ENCODE measurements at places on chromosomes 11 and 22.
A peak's percentile ranks its signal among the peaks of the same experiment; 100 is the strongest.

DNA sequence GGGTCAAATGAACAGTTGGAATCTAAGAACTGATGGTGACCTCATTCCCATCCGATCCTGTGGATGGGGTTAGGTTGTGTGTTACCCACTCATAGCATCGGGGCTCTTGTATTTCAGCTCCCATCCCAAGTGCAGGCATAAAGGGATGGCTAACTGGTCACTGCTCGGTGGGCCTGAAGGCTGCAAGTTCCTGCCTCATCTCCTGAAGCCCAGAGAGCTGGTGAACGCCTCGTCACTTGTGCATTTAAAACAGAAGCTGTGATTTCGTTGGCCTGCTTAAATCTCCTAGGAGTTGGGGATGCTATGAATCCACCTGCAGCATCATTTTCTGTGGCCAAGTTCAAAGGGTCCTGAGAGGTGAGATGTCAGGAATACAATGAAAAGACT is 477.0 kb downstream of the TBC1D22A start:
- DNase-seq: no peak

GRCh38 chr22:50338860-50339462 is 4.2 kb upstream of the PPP6R2 start:
- DNase-seq: no peak

DNA sequence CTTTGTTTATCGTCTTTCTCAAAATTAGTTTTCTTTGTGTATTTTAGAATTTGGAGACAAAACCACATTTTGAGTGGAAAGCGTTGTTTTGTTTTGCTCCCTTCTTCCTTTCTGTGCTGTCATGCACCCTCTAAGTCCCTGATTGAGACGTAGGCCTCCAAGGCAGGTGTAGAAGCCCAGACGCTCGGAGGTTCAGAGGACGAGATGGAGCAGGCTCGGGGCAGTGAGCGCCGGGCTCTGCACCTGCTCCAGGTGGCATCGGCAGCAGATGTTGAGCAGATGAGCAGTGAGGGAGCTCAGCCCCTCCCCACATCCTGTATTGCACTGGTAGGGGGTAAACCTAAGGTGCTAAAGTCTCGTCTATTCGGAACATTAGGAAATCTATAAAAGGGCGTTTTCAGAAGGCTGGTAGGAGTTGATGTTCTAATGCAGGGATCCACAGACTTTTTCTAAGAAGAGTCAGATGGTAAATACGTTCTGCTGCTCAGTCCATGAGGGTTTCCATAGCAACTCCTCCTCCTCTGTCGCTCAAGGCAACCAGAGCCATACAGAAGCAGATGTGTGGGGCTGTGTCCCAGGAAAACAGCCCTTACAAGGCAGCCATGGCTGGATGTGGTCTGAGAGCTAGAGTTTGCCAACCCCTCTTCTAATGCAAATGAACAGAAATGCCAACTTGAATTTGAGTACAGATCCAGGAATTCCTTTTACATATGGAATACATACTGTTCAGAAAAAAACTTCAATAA is 724.2 kb downstream of the BRD1 start:
- peak; percentile 9 for DNase-seq

- no peak for DNase-seq
These were observed 4.1 kb downstream of the ST3GAL4 start for GRCh38 chr11:126359431-126360048.

GRCh38 chr22:38462960-38463784 is 4.7 kb upstream of the KDELR3 start:
- no peak for DNase-seq

- no peak for DNase-seq
These were observed 16.6 kb downstream of the KCNQ1 start for GRCh38 chr11:2461253-2461955.

DNA sequence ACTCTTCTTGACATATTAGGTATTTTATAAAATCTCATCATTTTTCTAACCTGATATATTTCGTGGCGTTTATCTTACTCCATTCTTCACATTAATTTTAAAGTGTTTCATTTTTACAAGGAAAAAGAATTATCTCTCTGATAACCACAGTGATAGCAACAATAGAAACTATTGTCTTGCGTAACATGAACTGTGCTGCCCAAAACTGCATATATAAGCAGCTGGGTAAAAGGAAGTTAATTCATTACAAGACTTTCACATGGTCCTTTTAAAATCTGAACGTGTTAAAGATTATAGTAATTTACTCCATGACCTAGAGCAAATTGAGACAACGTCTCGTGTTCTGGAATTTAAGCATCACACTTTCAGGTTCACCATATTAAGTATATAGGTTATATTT is 210.4 kb upstream of the GRIA4 start:
- no peak for DNase-seq

GRCh38 chr11:134756811-134757540 is 344.9 kb upstream of the B3GAT1 start:
- peak; percentile 73 for DNase-seq
